ENCODE measurements at places on chromosomes 6 and 20.

- DNase-seq = peak; percentile 18
Observed at GRCh38 chr6:2764610-2765165, 505 bp upstream of the WRNIP1 start.

- DNase-seq = no peak
Observed at GRCh38 chr6:170041526-170041925, 249.4 kb downstream of the DLL1 start.

DNA sequence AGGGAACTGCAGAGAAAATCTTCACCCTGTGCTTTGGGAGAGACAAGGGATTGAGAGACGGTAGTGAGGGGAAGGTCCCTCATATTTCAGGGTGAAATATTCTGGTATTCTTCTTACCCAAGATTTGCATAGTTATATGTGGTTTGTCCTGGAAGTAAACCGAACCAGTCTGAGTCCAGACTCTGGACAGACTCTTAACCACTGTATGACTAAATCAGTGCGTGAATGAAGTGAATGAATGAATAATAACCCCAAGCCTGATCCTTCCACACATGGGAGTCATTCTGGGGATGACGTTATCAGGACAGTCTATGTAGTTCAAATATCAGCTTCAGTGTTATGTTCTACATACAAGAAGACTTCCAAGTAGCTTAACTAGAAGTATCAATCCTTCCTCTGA, 690.7 kb downstream of the KIF16B start:
- DNase-seq = no peak

DNA sequence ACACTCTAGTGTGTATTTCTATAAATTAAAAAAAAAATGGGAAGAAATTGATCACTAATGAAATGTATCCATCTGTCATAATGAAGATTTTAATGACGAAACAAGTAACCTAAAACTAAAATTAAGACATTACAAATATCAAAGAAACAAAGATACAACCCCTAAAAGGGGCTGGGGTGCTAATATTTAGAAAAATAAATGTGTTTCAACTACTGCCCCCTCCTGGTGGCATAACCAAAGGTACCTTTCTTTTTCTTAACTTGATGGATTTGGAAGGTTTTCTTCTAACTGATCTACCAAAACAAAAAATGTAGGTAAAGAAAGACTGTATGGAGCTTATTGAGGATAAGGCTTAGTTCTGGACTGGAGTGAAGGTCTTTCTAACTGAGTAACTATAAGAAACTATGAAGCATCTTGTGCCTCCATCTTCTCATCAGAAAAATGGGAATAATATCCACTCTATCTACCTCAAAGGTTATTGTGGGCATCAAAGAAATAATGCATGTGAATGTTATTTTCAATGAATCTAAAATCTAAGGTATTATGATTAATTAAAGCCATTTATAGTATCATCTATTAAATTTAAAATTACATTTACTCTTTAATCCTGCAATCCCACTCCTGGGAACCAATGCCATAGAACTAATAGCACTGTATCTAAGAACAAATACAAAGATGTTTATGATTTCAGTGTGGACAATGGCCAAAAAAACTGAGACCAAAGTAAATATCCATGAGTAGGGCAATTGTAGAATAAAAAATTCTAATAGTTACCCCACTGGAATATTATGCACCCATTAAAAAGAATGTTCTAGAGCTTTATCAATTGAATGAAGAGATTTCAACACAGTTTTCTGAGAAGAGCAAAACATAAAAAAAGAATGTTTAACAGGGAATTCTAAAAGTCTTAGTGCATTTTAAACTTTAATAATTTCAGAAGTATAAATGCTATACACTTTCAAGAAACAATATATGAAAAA, 117.2 kb downstream of the BACH2 start:
- no peak for DNase-seq

Data from activated T-helper 1 cell treated with anti-CD3 and anti-CD28 coated beads, Interleukin-2, amount 50 U/mL, for 16 hours (primary cell).